ENCODE measurements at places on chromosomes 12 and 14. TPM values are rescaled to one million over a fixed set of nuclear protein-coding genes. Genes with fewer than 3 reads are reported as not detected.

DNA sequence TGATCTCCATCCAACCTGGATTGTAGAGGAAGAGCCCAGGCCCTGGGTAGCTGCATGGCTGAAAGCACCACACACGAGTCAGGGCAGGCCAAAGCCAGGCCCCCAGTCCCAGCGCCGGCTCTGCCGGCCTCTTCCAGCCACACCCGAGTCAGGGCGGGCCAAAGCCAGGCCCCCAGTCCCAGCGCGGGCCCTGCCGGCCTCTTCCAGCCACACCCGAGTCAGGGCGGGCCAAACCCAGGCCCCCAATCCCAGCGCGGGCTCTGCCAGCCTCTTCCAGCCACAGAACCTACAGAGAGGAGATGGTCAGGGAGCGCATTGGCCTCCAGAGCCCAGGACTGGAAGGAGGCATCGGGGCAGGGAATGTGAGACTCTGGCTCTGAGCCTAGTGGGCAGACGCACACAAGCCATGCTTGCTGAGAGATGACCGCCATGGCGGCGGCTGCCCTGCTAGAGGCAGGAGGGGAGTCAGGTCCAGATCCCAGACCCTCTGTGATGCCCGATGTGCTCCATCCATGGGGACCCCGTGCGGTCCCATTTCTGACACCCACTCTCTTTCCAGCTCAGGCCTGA, 30.2 kb downstream of the BEGAIN start:
- DNase-seq, result no peak

DNA sequence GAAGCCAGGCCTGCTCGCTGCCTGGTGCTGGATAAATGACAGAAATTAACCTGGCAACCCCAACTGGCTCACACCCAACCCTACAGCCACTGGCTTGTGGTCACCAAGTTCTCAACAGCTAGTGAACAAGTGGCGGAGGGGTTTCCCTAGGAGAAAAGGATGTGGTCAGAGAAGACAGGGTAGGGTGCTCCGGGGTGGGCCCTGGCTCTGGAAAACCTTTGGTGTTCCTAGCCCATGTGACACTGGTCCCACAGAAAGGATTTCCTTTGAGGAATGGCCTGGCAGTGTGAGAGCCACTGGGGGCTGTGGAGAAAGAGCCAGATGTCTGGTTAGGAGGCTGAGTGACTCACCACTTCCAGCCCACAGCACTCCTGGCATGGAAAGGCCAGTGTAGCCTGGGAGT, 8.7 kb downstream of the SYNE3 start:
- DNase-seq, result no peak

DNA sequence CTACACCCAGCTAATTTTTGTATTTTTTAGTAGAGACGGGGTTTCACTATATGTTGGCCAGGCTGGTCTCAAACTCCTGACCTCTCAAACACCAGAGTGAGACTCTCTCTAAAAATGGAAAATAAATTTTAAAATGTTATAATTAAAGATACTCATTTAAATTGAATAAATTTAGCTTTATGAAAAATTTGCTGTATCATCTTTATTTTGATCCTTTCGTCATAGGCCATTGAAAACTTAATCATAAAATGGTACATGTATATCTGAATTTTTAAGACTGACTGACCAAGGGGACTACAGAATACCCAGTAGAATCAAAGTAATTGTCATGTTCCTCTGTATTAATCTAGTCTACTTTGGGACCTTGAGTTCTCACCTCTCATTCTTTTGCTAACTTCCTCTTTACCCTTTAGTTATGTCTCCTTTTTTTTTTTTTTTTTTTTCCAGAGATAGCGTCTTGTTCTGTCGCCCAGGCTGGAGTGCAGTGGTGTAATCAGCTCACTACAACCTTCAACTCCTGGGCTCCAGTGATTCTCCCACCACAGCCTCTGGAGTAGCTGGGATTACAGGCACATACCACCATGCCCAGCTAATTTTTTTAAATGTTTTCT, 9.5 kb downstream of the RAB5B start:
- DNase-seq, result no peak

DNA sequence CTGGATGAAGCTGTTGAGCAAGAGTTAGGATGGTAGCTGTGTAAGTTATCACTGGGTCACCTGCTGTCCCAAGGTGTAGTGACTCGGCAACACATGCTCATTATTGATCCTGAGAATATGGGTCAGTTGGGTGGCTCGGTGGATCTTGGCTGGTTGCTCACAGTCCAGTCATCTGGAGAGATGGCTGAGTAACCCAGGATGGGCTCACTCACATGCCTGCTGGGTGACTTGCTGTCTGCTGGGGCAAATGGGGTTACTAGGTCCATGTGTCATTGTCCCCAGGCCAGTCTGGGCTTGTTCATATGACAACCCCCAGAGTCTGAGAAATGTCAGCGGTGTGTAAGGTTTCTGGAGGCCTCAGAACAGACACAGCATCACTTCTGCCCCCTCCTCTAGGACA, 69.5 kb downstream of the SLC15A4 start:
- DNase-seq, result no peak

GRCh38 chr12:86826051-86826450, 569.9 kb upstream of the MGAT4C start:
- no peak for DNase-seq

GRCh38 chr12:52844386-52844785, 4.4 kb downstream of the KRT78 start:
- DNase-seq, result no peak

DNA sequence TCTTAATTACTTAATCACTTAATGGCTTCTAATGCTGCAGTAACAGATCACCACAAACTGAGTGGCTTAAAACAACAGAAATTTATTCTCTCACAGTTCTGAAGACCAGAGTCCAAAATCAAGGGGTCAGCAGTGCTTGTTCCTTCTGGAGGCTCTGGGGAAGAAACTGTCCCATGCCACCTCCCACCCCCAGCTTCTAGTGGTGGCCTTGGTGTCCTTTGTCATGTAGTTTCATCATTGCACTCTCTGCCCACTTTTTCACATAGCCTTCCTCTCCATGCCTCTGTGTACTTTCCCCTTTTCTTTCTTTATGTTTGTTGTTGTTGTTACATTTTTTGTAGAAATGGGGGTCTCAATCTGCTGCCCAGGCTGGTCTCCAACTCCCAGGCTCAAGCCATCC, 16.1 kb upstream of the UBC start:
- DNase-seq, result no peak

NYNRIN gene
- 40.3 TPM for polyA plus RNA-seq

HECTD1 gene
- 187 TPM for polyA plus RNA-seq

ACVRL1 gene
- 34.3 TPM for polyA plus RNA-seq

FOXM1 gene
- polyA plus RNA-seq, result 28.0 TPM

MEG3 gene
- 64.3 TPM for polyA plus RNA-seq

Data from right renal cortex interstitium (tissue), 3 donors.